Right ventricle myocardium superior (tissue), 1 donor: ENCODE measurements at places on chromosomes 16 and 17. TPM values are rescaled to one million over a fixed set of nuclear protein-coding genes. Genes with fewer than 3 reads are reported as not detected.

Gene RNF151
- total RNA-seq = not detected

GRCh38 chr17:22703786-22704441 is 1011.6 kb downstream of the KCNJ18 start:
- no peak for DNase-seq

DNA sequence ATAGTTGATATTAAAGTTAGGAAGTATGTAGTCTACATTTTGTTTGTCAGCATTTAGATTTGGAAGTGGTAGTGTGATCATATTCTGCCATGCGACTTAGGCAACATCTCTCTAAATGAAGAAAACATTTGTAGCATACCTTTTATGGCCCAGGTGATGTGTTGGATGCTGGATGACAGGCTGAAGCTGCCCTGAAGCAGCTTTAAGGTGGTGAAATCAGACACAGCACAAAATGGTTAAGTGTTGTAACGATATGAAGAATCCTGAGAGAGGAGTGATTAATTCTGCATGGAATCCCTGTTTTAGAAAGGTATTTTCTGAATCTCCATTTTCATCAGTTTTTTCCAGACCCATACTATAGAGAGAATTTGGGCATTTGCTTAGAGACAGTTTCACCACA is 28.3 kb downstream of the AATF start:
- no peak for DNase-seq

- DNase-seq = no peak
These were observed 38.8 kb downstream of the RGS9 start for GRCh38 chr17:65175952-65176351.

GRCh38 chr16:31456988-31457360 is 2.3 kb upstream of the ARMC5 start:
- DNase-seq = no peak

DNA sequence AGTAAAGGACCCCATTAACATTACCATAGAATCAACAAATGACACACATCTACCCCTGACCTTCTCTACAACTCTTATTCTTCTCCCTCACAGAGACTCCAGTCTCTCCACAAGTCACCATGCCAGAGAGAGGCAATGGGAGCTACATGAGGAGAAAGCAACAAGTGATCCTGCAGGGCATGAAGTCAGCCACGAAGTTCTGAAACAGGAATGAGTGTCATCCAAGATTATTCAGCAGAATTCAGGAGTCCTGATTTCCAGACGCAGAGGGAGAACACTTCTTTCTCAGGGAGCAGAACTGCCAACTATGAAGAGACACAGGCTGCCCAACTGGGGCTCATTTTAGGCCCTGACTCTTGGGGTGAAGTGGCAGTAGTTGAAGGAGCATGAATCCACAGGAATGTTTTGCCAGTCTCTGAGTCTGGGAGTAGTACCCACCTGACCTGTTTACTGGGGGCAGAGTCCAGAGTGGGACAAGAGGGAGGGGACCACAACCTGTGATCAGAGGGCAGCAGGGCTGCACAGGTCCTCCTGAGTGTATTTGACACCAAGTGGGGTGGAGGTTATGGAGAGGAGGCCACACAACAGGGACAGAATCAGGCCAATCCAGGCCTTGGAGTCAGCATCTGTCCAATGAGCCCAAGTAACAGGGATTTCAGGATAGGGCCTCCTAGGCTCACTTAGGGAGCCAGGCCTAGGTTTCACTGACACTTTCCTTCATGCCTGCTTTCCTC is 2.4 kb upstream of the MTMR4 start:
- no peak for DNase-seq

GRCh38 chr17:81334391-81334901 is 39.3 kb upstream of the SLC38A10 start:
- DNase-seq = no peak
